ENCODE measurements at places on chromosomes 7 and 10. TPM values are rescaled to one million over a fixed set of nuclear protein-coding genes. Genes with fewer than 3 reads are reported as not detected.

Gene GIMAP6
- polyA plus RNA-seq: 0.45 TPM

Gene LIPM
- polyA plus RNA-seq: not detected

Gene FOXI2
- not detected for polyA plus RNA-seq

DNA sequence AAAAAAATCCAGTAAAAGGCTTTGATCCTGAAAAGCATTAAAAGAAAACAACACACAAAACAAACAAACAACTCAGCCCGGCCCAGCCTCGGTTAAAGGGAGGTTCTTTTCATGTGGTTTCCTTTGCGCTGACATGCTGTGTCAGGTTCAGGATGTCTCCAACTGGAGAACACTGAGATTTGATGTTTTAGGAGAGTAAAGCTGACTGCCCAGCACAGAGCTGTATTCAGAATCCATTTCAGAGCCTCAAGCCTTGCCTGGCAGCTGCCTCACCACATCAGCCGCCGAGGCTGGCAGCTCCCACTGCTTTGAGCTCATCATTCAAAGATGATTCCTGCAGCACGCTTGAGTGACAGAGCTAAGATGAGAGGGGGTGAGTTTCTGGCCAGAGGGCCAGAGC lies 205.8 kb upstream of the LYZL1 start:
- no peaks in the 10 kb centered on the region for H3K27me3 ChIP-seq
- no peak overlapping the region for H3K27ac ChIP-seq
- DNase-seq: no peak
- H3K4me3 ChIP-seq: no peak overlapping the region
- no peaks in the 10 kb centered on the region for H3K4me1 ChIP-seq

DNA sequence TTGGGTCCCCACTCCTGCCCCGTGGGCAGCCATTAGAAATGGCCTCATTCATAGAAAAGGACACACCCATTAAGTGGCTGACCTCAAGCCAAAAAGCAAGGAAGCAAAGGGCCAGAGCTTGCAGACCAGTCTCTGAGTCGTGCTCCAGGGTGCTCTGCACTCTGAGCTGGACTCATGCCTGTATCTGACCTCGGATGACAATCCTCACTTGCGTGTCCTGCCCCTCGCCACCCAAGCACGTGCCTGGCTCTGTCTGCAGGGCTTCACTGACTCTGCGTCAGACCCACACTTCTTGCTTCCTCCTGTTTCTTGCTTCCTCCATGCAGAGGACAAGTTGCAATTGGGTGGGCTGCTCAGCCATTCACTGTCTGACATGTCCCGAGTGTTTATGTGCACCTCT lies 138.8 kb downstream of the OAT start:
- no peak overlapping the region for H3K27ac ChIP-seq
- no peak for DNase-seq
- H3K36me3 ChIP-seq: no peaks in the 10 kb centered on the region
- peaks cover 1% of the 10 kb centered on the region for H3K4me1 ChIP-seq
- H3K4me3 ChIP-seq: no peak overlapping the region
- no peaks in the 10 kb centered on the region for H3K27me3 ChIP-seq

- H3K4me3 ChIP-seq: peak within 1 kb of the TSS; percentile 99
- H3K36me3 ChIP-seq: no peaks in the 10 kb centered on the region
- no peaks in the 10 kb centered on the region for H3K27me3 ChIP-seq
- DNase-seq: peak; percentile 95
- peaks cover 15% of the 10 kb centered on the region for H3K4me1 ChIP-seq
These were observed at the start of gene STMP1 for GRCh38 chr7:135662373-135663114. Gene STMP1, plus strand, starts transcription at chr7:135662514.

GRCh38 chr7:16178585-16178984 lies 242.8 kb downstream of the CRPPA start:
- H3K36me3 ChIP-seq: no peaks in the 10 kb centered on the region
- no peak overlapping the region for H3K4me3 ChIP-seq
- no peaks in the 10 kb centered on the region for H3K27me3 ChIP-seq
- H3K27ac ChIP-seq: no peak overlapping the region

GRCh38 chr7:116575853-116576252 lies 51.0 kb downstream of the CAV1 start:
- no peak overlapping the region for H3K4me3 ChIP-seq
- DNase-seq: no peak
- no peaks in the 10 kb centered on the region for H3K36me3 ChIP-seq
- H3K4me1 ChIP-seq: peaks cover 14% of the 10 kb centered on the region
- H3K27ac ChIP-seq: no peak overlapping the region

Measured in B cell (primary cell).